Activated CD8-positive, alpha-beta memory T cell treated with anti-CD3 and anti-CD28 coated beads, Interleukin-2, amount 10 ng/mL, durations not matched to agents 7 days and 5 days (primary cell): ENCODE measurements at places on chromosomes 6 and 20. TPM values are rescaled to one million over a fixed set of nuclear protein-coding genes. Genes with fewer than 3 reads are reported as not detected.

Gene PRSS16
- 0.33 TPM for total RNA-seq

Gene GPX5
- total RNA-seq = not detected

Gene SEC23B
- total RNA-seq = 97.8 TPM

Gene LY6G6F
- not detected for total RNA-seq

Gene LY6G5C
- 3.8 TPM for total RNA-seq

DNA sequence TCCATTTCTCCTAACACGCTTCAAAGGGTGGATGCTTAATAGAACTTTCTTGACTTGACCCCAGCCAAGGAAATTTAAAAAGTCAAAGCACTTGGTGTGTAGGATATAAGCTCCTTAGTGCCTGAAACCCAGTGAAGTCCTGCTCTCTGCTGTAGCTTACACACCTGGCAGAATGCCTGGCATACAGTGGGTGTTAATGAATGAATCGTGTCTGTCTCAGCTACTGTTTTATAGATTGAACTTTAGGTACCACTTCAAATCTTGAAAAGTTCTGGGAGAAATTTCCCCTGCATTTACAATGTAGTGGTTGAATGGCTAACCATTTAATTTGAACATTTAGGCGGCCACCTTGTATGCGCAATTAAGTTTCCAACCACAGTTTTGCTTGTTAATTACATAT lies 70.5 kb upstream of the ZNF217 start:
- DNase-seq = no peak
- H3K36me3 ChIP-seq = no peaks in the 10 kb centered on the region
- no peak overlapping the region for H3K27ac ChIP-seq
- H3K27me3 ChIP-seq = no peaks in the 10 kb centered on the region
- H3K4me1 ChIP-seq = peaks cover 24% of the 10 kb centered on the region

- H3K4me3 ChIP-seq = no peak overlapping the region
- H3K4me1 ChIP-seq = peaks cover 3% of the 10 kb centered on the region
- H3K27ac ChIP-seq = no peak overlapping the region
- H3K27me3 ChIP-seq = no peaks in the 10 kb centered on the region
These were observed 45.6 kb upstream of the CD93 start for GRCh38 chr20:23131766-23132165.

GRCh38 chr6:130831607-130832006 lies 4.4 kb downstream of the SMLR1 start:
- H3K27ac ChIP-seq = no peak overlapping the region
- DNase-seq = no peak
- H3K4me3 ChIP-seq = no peak overlapping the region
- H3K27me3 ChIP-seq = no peaks in the 10 kb centered on the region

DNA sequence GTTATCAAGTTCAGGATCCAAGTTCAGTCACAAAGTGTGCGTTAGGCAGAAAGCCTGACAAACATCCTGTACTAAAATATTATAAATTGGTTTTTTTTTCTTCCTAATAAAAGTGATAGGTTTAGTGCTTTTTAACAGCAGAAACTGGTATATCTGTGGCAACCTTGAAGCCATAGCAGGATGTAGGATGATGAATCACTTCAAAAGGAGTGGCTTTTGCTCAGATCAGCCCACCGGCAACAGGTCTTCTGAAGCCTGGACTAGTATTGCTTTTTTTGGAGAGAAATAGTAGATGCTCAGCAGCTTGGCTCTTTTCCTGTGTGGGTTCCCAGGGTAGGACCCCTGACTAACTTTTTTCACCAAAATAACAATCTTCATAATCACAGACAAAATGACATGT lies 190.8 kb downstream of the EPM2A start:
- H3K27ac ChIP-seq = no peak overlapping the region
- no peak for DNase-seq
- no peaks in the 10 kb centered on the region for H3K4me1 ChIP-seq
- no peaks in the 10 kb centered on the region for H3K27me3 ChIP-seq

DNA sequence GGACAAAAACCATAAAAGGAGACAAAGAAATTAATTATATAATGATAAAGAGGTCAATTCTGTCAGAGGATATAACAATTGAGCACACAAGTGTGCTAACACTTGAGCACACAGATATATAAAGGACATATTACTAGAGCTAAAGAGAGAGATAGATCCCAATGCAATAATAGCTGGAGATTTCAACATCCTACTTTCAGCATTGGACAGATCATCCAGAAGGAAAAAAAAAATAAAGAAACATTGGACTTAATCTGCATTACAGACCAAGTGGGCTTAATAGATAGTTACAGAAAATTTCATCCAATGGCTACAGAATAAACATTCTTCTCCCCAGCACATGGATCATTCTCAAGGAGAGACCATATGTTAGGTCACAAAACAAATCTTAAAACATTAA lies 9.9 kb downstream of the VNN1 start:
- peaks cover 56% of the 10 kb centered on the region for H3K27me3 ChIP-seq
- no peak overlapping the region for H3K4me3 ChIP-seq
- no peak overlapping the region for H3K27ac ChIP-seq

- H3K27me3 ChIP-seq = no peaks in the 10 kb centered on the region
- H3K4me3 ChIP-seq = no peak overlapping the region
- no peaks in the 10 kb centered on the region for H3K4me1 ChIP-seq
These were observed 29.8 kb downstream of the FAM83B start for GRCh38 chr6:54876365-54876764.

DNA sequence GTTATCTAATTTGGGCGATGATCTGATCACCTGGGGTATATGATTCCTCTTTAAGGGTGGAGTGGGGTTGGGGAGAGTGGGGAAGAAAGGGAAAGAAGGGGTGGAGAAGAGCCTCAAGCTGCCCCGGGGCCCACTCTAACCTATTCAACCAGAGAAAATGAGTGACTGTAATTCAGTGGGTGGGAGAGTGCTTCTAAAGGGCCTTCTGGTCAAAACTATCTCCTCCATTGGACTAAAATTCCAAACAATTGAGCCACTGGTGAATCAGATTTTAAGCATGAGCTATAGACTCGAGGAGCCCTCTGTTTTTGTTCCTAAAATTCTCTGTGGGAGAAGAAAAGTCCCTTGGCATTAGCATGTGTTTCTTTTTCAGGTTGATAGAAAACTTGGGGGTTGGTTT lies 296.8 kb downstream of the CLIC5 start:
- H3K36me3 ChIP-seq = peaks cover 4% of the 10 kb centered on the region
- H3K4me1 ChIP-seq = peaks cover 26% of the 10 kb centered on the region
- no peak for DNase-seq

DNA sequence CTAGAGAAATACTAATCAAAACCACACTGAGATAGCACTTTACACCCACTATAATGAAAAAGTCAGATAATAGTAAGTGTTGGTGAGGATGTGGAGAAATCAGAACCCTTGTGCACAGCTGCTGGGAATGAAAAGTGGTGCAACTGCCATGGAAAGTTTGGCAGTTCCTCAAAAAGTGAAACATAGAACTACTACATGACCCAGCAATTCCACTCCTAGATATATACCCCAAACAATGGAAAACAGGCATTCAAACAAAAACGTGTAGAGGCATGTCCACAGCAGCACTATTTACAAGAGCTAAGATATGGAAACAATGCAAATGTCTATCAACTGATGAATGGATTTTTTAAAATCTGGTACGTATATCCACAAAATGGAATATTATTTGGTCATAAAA lies 117.5 kb upstream of the C6orf118 start:
- H3K4me1 ChIP-seq = no peaks in the 10 kb centered on the region
- H3K27ac ChIP-seq = no peak overlapping the region
- DNase-seq = no peak
- no peak overlapping the region for H3K4me3 ChIP-seq
- H3K36me3 ChIP-seq = no peaks in the 10 kb centered on the region

DNA sequence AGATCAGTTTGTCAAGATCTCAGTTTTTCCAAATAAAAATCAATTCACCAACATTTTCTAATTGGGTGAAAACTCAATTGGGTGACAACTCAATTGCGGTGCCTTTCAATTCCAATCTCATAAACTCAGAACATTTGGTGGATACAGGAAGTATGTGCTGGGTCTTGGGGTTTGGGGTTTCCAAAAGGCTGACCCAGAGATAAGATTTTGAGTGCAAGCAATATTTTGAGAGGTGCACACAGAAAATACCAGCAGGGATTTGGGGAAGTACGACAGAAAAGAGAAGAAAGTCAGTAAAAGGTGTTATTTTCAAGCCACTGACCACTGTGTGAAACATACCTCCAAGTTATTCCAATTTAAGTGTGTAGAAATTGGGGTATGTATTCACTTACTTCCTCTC lies 258.0 kb downstream of the PHACTR1 start:
- no peak overlapping the region for H3K4me3 ChIP-seq
- no peaks in the 10 kb centered on the region for H3K36me3 ChIP-seq
- no peak for DNase-seq
- H3K27me3 ChIP-seq = peaks cover 9% of the 10 kb centered on the region

- no peak overlapping the region for H3K4me3 ChIP-seq
- H3K36me3 ChIP-seq = no peaks in the 10 kb centered on the region
- no peak for DNase-seq
- no peaks in the 10 kb centered on the region for H3K27me3 ChIP-seq
- H3K27ac ChIP-seq = no peak overlapping the region
These were observed 406.1 kb upstream of the HSF2 start for GRCh38 chr6:121993362-121993761.

DNA sequence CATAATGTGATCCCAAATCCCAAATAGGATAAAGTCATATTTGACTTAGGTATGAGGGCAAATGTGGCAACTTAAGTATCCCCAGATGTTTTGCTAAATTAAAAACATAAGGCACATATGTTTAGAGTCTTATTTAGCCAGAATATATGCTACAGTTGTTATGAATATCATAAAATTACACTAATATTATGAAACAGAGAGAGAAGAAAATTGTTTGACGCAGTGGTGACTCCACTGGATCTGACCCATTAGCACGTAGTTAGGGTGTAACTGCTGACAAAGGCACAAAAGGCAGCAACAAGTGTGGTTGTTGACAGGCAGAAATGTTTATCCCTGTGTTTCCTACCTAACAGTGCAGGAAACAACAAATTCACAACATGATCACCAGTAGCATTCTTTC lies 152.4 kb upstream of the THBS2 start:
- DNase-seq = no peak
- no peaks in the 10 kb centered on the region for H3K36me3 ChIP-seq
- H3K27ac ChIP-seq = no peak overlapping the region
- H3K27me3 ChIP-seq = peaks cover 10% of the 10 kb centered on the region
- H3K4me3 ChIP-seq = no peak overlapping the region
- no peaks in the 10 kb centered on the region for H3K4me1 ChIP-seq

- H3K4me3 ChIP-seq = no peak overlapping the region
- no peaks in the 10 kb centered on the region for H3K36me3 ChIP-seq
- H3K27me3 ChIP-seq = no peaks in the 10 kb centered on the region
- no peak overlapping the region for H3K27ac ChIP-seq
- DNase-seq = no peak
These were observed 1259.8 kb upstream of the GJE1 start for GRCh38 chr6:140872885-140873284.

GRCh38 chr6:83431545-83432155 lies 799 bp upstream of the ME1 start:
- H3K4me1 ChIP-seq = peaks cover 3% of the 10 kb centered on the region
- H3K36me3 ChIP-seq = no peaks in the 10 kb centered on the region
- no peak overlapping the region for H3K4me3 ChIP-seq
- DNase-seq = no peak
- no peak overlapping the region for H3K27ac ChIP-seq

- no peak for DNase-seq
- peak overlapping the region; percentile 58 for H3K27ac ChIP-seq
- H3K27me3 ChIP-seq = no peaks in the 10 kb centered on the region
- H3K36me3 ChIP-seq = peaks cover 15% of the 10 kb centered on the region
- H3K4me3 ChIP-seq = no peak overlapping the region
These were observed 145.6 kb downstream of the JARID2 start for GRCh38 chr6:15391500-15391899.
